ENCODE measurements at places on chromosomes 11 and 22.

DNA sequence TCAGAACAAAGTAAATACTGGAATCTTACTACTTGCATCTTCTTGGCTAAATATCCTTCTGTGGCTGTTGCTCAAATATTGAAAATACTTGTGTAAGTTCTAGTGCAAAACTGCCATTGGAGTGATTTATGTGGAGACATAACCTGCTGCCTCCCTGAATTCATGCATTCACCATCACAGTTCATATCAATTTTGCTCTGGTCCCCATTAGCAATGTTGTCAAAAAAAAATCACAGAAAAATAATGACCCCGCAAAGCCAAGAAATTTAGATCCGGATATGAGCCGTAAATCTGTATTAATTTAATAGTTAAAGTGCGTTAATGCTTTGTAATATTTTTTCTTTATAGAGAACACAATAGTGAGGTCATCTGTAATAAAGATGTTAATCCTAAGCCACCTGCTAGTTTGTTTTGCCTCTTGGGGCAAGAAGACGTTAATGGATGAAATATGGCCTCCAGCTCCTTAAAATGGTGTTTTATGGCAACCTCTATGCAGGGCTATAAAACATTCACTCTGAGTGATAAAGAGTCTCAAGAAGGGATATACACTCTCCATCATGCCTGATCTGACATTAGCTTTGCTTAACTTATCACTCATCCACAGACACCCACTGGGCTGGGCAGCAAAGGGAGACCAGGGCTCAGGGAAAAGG lies 255.9 kb downstream of the INSC start:
- DNase-seq = no peak

- no peak for DNase-seq
Observed at GRCh38 chr11:111265421-111265820, 19.9 kb downstream of the POU2AF2 start.

DNA sequence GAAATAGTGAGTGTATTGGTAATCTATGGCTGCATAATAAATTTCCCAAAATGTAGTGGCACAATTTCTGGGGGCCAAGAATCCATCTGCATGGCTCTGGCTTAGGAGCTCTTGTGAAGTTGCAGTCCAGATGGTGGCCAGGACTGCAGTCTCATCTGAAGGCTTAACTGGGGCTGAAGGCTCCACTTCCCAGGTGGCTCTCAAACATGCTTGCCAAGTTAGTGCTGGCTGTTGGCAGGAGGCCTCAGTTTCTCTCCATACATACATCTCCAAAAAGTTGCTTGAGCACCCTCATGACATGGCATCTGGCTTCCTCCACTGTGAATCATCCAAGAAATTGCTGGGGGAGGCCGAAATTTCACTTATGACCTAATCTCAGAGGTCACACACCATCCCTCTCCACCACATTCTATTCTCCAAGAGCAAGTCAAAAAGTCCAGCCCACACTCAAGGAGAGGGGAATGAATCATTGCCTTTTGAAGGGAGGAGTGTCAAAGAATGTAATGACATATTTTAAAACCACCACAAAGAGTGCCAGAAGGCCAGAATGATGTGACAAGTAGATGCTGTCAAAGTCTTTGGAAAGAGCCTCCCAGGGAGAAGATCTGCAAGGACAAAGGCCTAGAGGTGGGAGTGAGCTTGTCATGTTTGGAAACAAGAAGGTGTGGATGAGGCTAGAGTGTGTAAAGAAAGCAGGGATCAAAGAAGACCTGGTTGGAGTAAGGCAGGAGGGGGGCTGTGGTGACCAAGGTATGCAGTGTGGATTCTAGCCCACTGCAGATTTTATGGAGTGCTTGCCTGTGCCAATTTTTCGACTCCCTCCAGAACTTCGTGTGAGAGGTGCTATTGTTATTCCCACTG lies 566.2 kb downstream of the MIAT start:
- DNase-seq = peak; percentile 98

DNA sequence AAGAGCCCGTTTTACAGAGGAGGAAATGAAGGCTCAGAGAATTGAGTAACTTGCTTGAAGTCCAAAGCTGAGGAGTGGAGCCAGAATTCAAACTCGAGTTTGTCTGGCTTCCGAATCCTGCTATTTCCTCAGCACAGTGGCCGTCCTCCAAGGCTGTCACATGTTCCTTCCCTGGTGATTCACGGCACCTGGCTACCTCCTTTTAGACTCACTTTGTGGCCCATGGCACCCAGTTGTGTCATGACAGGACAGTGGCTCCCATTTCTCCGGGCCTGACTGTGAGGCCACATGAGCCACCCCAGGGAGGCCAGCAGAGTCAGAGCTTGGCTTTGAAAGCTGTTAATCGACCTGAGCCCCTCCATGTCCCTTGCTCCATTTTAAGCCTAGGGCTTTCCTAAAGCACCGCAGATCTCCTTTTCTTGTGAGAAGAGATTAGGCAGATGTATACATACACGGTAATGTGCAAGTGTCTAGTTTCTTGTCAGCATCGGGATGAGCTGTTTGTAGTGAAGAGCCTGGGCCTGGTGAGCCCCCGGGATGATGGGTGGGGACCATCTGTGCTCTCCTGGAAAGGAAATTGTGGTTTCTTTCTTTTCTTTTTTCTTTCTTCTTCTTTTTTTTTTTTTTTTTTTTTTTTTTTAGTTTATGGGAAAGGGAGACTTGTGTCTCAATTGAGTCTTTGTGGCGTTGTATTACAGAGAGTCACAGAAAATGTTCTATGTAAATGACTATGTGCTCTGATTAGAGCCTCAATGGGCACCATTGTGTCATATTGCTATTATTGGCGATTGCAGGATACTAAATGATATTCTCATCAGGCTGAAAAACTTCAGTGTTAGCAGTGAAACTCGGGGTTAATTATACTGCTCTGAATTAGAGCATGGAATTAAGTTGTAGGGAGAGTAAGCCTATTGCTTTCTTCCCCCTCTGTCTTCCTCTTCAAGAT lies 54.8 kb downstream of the PTPRJ start:
- no peak for DNase-seq

- no peak for DNase-seq
Observed at GRCh38 chr11:46528445-46529094, 65.3 kb downstream of the AMBRA1 start.

GRCh38 chr22:23826510-23827350 lies 12.1 kb downstream of the DERL3 start:
- peak; percentile 90 for DNase-seq

GRCh38 chr11:131033151-131033651 lies 116.9 kb upstream of the SNX19 start:
- peak; percentile 93 for DNase-seq

DNA sequence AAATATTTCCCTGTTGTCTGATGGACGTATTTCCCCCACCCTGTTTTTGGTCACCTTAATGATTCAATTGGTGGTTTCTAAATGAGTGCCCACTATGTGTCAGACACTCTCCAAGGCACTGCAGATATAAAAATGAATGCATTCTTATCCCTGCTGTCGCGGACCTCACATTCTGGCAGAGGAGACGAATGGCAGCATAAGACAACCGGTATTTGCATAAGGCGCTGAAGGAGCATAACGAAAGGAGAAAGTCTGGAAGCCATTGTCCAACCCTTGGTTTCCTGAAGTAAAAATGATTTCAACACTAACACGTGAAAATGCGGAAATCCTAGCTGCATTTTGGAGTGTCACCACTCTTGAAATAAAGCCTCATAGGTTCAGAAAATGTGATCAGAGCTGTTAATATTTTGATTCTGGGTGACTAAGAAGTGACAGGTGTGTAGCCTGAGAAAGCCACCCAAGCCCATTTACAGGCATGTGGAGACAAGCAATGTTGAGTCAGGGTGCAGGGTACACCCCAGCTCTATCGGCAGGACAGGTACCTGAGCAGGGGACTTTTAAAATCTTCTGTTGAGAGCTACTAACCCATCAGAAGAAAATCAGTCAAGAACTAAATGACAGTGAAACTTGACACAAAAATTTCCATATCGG lies 10.1 kb upstream of the GAB2 start:
- DNase-seq = no peak

- DNase-seq = no peak
Observed at GRCh38 chr11:12110714-12111548, 541 bp downstream of the MICAL2 start.

DNA sequence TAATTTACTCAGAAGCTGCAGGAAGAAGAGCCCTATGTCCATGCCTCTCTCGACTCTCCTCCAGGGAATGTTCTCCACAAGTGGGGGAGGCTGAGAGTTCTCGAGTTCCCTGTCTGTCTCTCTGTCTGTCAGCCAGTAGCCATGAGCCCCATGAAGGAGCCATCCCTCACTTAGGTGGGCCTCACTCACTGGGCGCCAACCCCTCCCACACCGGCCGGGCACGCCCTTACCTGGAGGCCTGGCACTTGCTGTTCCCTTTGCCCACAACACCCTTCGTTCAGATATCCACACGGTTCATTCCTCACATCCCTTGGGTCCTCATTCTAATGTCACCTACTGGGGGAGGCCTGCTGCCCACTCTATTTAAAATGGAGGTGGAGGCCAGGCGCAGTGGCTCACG lies 14.2 kb upstream of the IL10RA start:
- DNase-seq = no peak

DNA sequence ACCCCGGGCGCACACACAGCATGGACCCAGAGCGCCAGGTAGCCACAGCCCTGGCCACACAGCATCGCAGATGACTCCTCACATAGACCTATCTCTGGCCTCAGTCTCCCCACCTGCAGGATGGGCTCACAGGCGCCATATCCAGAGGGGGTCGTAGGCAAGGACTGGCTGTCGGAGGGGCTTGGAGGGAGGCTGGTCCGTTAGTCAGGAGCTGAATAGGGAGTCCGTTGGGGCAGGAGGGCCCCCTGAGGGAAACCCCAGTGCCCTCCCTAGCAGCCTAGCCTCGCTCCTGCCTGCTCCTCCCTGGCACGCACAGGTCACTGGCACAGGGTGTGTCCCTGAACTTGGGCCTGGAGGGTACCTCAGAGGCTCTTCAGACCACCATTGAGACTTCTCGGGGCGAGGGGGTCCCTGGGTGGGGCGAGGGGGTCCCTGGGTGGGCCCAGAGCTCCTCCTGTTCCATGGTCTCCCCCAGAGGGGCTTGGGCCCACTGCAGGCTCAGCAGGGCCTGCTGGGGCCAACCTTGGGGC lies 2.0 kb downstream of the PLXNB2 start:
- no peak for DNase-seq

DNA sequence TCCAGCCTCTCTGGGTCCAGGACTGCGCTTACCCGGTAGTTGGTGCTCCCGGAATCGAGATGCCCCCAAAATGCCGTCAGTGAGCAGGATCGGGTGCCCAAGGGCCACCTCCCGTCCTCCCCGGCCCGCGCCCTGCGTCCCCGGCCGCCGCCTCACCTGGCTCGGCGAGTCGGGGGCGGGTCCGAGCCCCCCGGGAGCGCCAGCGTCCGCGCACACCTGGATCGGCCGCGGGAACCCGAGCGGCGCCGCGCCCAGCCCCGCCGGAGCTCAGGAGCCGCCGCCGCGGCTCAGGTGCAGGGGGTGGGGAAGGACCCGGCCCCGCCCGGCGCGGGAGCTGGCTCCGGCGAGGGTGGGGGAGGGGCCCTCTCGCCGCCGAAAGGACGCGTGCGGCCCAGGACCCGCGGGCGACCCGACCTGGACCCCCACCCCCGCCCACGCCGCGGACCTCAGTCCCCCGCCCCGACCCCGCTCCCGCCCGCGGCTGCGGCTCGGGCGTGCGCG lies at the start of gene SHANK2:
Gene SHANK2 (minus strand): TSS at position 309 of the 501 bp plus-strand sequence. CDS start 105,251 bp downstream, outside the sequence.
- DNase-seq = no peak

DNA sequence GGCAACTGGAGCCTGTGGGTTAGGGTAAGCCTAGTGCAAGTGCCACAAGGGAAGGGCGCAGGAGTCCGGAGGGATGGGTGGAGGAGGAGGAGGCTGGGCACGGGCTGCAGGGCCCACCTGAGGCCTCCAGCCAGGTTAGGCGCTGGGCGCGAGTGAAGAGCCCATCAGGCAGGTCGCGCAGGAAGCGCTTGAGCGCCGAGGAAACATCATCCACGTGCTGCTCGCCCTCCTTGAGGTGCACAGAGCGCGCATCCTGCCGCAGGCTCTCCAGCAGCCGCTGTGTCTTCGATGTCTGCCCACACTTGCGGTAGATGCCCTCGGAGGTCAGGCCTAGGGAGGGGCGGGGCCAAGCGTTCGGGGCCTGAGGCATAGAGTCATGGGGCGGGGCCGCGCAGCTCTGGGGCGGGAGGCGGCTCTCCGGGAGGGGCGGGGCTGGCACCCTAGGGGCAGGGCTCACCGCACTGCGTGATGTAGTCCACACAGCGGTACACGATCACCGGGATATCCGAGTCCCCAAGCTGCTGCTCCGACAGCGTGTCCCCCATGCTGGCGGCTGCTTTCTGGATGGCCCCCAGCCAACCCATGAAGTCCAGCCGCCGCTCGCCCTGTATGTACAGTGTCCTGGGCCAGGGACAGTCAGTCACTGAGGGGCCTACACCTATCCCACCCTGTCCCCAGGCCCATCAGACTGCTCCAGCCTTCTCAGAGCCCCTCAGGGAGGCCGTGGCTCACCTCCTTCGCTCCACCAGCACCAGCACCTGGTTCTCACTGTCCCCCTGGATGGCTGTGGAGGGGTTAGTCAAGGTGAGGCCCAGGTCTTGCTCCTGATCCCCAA lies 22.9 kb upstream of the PDE2A start:
- no peak for DNase-seq

DNA sequence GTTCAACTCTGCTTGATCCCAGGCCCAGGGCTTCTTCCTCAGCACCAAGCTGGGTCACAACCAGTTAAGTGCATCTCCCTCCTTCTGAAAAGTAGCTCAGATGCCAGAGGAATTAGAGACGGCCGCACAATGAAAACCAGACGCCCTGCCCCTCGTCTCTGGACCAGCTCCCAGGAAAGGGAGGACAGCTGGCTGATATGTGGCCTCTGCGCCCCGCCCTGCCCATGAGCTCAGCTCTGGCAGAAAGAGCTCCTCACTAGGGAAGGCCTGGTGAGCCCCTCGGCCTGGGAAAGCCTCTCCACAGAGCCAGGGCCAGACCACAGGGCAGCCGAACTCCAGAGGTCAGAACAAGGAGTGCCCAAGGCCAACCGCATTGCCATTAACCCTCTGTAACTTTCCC lies 18.1 kb upstream of the SCGB1A1 start:
- peak; percentile 81 for DNase-seq

DNA sequence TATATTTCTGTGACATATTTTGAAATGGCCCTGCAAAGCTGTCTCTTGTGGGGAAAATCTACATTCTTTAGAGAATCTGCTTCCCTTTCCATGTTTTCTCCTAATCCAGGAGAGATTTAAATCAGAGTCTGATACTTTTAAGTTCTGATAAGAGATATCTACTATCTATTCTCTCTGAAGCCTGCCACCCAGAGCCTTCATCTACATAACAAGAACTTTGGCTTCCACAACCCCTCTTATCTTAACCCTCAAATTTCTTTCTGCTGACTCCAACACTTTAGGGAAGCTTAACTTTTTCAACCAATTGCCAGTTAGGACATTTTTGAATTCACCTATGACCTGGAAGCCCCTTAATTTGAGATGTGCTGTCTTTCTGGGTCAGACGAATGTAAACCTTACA lies 965.2 kb downstream of the TBC1D22A start:
- no peak for DNase-seq

DNA sequence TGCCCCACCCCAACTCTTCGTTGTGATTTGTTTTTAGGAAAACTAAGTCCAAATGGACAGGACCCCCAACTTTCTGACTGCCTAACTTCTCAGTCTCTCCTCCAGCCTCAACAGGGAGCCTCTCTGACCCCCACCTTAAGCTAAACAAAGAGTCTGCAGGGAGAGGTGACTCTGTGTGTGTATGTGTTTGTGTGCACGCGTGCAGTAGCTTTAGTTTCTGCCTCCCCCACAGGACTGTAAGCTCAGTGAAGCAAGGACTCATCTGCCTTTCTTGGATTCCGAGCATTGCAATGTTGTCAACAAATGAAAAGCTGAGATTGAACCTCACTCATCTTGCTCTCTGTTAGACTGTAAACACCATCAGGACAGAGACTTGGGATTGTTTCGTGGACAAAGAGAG lies 7.9 kb downstream of the SNAP29 start:
- no peak for DNase-seq

- DNase-seq = no peak
Observed at GRCh38 chr22:22450343-22450839, 58.2 kb downstream of the ZNF280B start.

Measured in fibroblast of skin of right quadriceps (primary cell).